ENCODE measurements at places on chromosomes 6 and 20.
A peak's percentile ranks its signal among the peaks of the same experiment; 100 is the strongest.

DNA sequence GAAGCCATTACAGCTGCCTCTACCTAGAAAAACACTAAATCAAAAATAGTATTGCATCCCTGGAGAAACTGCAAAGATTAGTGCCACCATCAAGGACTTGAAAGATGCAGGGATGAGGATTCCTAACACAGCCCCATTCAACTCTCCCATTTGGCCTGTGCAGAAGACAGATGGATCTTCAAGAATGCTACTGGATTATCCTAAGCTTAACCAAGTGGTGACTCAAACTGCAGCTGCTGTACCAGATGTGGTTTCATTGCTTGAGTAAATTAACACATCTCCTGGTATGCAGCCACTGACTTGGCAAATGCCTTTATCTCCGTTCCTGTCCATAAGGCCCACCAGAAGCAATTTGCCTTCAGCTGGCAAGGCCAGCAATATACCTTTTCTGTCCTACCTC is 117.4 kb downstream of the TBC1D32 start:
- no peak for DNase-seq

- DNase-seq, result no peak
Measured at GRCh38 chr6:33777398-33778388, 11.2 kb downstream of the LEMD2 start.

DNA sequence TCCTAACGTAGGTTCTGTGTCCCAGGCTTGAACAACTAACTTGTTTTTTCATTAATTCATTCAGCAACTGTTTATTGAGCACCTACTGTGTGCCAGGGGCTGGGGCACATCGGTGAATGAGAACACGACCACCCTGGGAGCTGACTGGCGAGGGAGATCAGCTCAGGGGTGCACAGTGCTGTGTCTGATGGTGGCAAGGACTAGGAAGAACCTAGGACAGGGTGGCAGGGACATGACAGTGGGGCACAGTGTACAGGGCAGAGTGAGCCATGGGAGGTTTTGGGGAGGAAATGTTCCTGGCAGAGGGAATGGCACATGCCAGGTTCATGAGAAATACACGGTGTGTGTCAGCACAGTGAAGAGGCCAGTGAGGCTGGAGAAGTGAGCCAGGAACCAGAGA is 76.7 kb downstream of the BMP7 start:
- DNase-seq, result no peak

DNA sequence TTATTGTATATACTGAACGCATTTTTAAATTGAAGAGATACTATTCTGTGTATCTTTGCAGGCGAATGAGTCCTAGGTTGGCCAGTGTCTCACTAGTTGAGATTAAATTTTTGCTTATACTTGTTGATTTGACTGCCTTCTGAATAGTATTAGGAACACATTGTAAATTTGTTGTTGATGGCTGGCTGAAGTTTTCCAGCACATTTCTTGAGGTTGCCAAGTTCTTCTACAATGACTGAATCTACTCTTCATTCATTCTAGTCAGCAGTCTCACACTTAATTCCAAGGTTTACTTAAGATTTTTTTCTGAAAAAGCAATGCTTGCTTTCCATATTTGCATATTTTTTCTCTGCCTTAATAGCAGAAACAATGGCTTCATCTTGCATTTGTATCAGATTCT is 151.7 kb downstream of the ZFAND3 start:
- DNase-seq, result no peak

GRCh38 chr6:116924245-116924644 is 47.2 kb downstream of the RFX6 start:
- DNase-seq, result no peak

GRCh38 chr6:120354452-120355098 is 979.7 kb downstream of the TBC1D32 start:
- peak; percentile 1 for DNase-seq

DNA sequence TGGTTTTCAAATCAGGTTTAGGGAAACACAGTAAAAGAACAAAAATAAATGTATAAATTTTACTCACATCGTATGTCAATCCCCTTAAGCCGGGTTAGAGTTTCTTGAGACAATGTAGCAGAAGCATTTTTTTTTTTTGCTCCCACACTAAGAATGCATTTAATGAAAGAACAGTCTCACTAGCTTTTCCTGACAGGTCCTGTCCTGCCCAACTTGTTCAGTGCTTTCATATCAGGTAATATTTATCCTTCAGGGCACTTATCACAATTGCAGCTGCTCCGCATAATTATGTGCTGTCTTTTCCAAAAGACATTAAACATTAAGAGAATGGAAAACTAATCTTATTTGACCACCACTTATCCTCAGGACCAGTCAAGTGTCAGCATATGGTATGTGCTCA is 632.0 kb downstream of the HTR1B start:
- no peak for DNase-seq

- DNase-seq, result no peak
Measured at GRCh38 chr6:129609635-129610034, 100.3 kb downstream of the ARHGAP18 start.

- DNase-seq, result peak; percentile 6
Measured at GRCh38 chr6:45676380-45676779, 298.6 kb upstream of the SUPT3H start.

DNA sequence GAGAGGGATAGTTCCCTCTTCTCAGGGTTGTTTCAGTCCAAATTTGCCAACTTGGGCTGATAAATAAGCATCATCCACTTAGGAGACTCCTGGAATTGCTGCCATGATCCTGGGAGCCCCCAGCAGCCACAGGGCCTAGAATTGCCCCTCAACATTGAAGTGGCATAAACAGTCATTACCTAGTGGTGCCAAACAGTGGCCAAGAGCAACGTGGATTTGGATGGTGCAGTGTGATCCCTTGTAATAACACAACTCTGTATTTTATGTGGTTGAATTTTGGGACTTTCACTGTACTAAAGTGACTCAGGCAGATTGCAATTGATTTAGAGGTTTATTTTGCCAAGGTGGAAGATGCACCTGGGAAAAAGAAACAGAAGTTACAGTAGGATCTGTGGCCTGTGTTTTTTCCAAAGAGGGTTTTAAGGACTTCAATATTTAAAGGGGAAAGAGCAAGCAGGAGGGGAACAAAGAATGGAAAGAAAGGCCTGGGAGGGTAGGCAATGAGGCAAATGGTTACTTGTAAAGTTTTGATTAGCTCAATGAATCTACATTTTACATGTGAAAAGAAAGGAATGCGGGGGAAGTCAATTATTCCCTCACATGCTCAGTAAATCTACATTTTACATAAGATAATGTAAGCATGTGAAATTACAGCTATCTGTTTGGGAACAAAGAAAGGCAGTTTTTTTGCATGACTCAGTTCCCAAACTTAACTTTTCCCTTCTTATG is 168.0 kb upstream of the NOX3 start:
- no peak for DNase-seq

DNA sequence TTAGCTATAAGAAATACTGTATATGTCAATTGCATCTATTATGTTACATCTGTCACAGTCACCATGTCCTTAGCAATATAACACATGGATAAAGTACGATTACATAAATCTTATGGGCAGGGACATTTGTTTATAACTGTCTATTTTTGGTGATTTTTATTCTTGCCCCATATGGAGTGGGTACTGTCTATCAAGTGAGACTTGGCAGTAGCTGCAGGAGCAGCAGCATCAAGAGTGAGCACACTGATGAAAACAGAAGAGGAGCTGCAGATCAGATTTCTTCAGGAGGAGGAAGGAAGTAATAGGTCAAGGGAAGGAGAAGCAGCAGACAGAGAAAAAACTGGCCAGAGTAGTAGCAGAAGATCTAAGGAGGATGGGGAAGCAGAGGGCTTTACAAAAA is 516.7 kb downstream of the C6orf118 start:
- no peak for DNase-seq

DNA sequence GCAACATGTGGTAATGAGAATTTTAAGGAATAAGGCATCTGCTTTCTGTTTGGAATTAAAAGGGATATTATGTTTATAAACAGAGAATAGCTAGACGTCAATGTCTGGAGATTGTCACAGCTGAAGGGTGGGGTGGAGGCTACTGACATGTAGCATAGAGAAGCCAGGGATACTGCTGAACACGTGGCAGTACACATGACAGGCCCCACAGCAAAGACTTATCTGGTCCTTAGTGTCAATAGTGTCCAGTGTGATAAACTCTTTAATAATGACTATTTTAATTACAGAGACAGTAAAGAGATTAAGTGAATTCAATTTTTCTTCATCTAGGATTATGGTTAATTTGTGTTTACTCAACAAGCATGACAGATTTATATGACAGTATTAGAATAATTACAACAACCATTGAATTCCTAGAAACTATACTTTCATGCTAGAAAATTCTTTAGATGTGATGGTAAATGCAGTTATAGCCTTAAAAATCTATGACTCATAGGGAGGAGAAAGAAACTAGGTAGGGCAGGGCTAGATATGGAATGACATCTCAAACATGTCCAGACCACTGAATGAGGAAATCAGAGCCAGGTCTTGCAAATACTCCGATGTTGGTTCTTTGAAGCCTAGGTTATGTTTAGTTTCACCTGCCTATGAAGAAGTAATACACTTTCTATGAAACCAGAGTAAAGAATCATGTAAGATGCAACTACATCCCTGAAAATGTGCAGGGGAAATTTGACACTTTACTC is 399.5 kb downstream of the PHF3 start:
- no peak for DNase-seq
